ENCODE measurements at places on chromosomes 3 and 15.

GRCh38 chr3:18446149-18446825 is 21.1 kb upstream of the SATB1 start:
- DNase-seq = no peak

- DNase-seq = no peak
These were observed 235.3 kb upstream of the MRPL3 start for GRCh38 chr3:131738095-131738494.

DNA sequence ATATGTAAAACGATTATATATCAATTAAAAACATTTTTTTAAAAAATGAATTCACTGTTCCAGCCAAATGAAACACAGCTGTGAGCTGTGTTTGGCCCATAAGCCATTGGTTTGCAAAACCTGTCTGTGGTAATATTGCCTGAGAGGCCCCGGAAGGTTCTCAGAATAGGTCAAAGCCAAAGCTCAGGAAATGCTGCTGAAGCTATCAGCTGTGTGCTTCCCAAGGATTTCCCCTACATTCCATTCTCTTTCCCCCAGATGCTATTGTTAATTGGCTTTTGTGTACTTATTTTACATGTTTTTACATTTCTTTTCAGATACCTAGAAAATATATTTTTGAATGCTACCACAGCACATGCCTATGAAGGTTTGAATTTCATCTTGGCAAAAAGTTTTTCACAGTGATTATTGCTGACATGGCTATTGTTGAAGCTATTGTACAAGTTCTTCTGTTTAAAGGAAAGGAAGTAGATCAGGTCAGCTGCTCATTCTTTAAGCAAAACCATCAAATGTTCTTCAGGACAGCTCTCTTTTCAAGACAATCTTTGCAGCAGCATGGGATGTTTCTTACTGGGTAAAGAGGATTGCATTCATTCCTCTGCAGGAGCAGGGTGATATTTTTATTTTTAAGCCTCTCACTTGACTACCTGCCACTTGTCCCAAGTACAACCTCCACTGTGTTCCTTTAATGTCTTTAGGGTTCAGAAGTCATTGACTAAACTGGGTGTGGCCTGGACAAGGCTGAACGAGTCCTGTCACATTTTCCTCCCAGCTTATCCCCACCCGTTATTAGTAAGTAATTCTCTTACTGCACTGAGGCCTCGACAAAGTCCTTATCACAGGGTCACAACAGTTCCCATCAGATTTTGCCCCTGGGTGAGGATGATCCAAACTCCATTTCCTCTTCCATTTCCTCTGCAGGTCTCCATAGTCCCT is 26.3 kb upstream of the BNC1 start:
- DNase-seq = no peak

GRCh38 chr3:128508852-128509251 is 15.9 kb upstream of the GATA2 start:
- no peak for DNase-seq

- peak; percentile 12 for DNase-seq
These were observed 2.7 kb downstream of the BCL6 start for GRCh38 chr3:187742351-187743171.

Data from HL-60 (cell line).